T47D (cell line): ENCODE measurements at places on chromosomes 3 and 15.

GRCh38 chr3:12845811-12846210 is 4.4 kb upstream of the RPL32 start:
- no peak for DNase-seq

- no peak for DNase-seq
These were observed 283.7 kb upstream of the PROK2 start for GRCh38 chr3:72068621-72069020.

- DNase-seq: no peak
These were observed 27.9 kb downstream of the ZNF710 start for GRCh38 chr15:90029024-90029423.

DNA sequence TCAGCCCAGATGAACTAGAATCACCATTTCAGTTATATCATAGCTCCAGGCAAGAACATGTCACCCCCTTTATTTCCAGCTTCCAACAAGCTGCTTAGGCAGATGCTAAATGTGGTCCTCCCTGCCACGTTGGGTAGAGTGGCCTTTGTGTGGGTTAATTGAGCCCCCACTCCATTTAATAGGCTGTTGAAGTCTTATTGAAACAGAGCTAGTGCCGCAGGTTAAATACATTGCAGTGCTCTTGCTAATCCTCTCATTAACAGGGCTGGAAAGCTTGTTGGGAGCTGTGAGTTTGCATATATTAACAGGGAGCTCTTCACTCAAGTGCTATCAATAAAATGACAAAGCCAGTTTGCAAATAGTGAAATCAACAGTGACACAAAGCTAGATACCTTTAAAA is 248.4 kb upstream of the CMC1 start:
- DNase-seq: no peak

DNA sequence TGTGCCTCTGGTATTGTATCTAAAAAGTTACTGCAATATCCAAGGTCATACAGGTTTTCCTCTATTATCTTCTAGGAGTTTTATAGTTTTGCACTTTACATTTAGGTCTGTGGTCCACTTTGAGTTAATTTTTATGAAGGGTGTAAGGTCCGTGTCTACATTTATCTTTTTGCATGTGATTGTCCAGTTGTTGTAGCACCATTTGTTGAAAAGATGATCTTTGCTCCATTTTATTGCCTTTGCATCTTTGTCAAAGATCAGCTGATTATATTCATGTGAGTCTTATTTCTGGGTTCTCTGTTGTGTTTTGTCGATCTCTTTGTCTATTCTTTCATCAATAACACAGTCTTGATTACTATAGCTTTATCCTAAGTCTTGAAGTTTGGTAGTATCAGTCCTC is 6.7 kb downstream of the CHRNA7 start:
- DNase-seq: no peak

DNA sequence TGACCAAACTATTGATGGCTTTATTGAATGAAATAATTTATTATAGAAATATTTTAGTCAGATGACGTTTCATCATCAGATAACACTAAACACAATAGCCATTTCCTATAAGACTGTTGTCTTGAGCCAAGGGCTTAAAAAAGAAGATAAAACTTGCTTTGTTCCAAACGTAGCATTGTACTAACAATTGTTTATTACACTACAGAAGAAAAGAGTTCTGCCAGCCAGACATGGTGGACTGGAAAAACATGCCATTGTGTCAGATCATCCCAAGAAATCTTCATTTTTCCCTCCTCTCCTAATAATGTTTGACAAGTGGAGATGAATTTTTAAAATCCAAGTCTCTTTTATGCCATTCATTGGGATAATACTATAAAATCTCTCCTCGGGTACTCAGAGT is 203.3 kb downstream of the CDIN1 start:
- no peak for DNase-seq

GRCh38 chr3:170643831-170644230 is 58.0 kb upstream of the SLC7A14 start:
- no peak for DNase-seq

GRCh38 chr3:188516515-188516914 is 362.6 kb downstream of the LPP start:
- no peak for DNase-seq

GRCh38 chr15:22918056-22918455 is 62.1 kb downstream of the CYFIP1 start:
- no peak for DNase-seq

DNA sequence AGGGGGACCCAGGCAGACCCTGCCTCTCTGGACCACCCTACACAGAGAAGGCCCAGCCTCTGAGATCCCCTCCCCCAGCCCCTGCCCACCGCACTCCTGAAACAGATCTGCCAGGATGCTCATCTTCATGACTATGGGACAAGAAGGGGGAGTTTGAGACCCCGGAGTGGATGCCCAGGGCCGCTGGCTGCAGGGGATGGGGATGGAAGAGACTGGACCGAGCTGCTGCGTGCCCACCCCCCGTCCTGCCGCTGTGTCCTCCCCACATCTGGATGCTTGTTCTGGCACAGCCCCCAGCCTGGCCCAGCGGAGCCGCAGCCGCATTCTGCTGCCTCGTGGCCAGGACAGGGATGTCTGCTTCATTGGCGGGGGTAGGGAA is 30.3 kb upstream of the SEMA3F start:
- peak; percentile 26 for DNase-seq

- DNase-seq: no peak
These were observed 313.3 kb upstream of the KCNH8 start for GRCh38 chr3:18835021-18835420.

DNA sequence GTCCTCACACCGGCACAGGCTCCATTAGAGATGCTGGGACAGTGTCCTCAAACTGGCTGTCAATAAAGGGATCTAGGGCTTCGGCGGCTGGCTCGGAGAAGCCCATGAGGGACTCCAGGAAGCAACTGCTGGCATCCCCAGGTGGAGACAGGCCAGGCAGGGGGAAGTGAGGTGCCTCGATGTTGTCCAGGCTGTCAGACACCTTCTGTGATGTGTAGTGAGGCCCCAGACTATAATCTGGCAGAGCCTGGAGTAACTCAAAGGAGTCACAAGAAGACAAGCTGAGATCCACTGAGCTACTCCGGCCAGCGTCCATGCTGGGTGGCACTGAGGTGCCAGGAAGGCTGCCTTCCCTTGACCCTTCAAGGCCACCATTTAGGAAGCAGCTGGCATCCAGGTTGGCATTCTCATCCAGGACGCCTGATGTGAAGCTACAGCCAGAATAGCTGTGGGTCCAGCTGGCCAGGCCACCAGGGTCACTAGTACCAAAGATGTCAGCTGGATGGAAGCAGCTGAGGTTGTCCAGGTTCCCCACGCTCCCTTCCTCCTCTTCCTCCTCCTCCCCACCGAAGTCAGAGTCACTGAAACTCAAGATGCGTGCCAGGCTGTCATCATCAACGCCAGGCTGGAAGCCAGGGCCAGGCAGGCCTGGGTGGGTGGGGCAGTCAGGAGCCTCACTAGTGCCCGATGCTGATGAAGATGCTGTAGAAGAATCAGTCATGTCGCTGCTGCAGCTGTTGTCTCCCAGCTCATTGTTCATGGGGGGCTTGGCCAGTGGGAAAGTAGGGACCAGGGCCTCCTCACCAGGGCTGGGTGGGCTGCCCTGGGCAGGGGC is 10.1 kb downstream of the CSRNP1 start:
- DNase-seq: no peak
